ENCODE measurements at places on chromosomes 13 and 19. TPM values are rescaled to one million over a fixed set of nuclear protein-coding genes. Genes with fewer than 3 reads are reported as not detected.

DNA sequence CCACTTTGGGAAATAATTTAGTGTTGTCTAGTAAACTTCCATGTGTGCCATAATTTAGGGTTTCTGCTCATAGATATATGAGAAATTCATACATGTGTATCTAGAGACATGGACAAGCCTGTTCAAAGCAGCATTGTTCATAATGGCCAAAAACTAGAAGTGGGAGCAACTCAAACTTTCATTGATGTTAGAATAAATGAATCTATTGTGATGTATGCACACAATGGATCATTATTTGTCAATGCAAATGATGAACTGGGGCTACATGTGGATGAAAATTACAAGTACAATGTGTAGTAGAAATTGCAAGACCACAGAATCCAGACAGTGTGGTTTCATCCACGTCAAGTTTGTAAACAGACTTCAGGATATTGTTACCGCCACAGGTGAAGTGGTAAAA, 284.7 kb downstream of the SLC7A1 start:
- no peaks in the 10 kb centered on the region for H3K27me3 ChIP-seq
- H3K27ac ChIP-seq, result no peak overlapping the region
- no peak overlapping the region for H3K4me3 ChIP-seq
- H3K36me3 ChIP-seq, result no peaks in the 10 kb centered on the region
- DNase-seq, result no peak

GRCh38 chr19:3479177-3479833, 1.0 kb downstream of the SMIM24 start:
- no peak overlapping the region for H3K4me3 ChIP-seq
- no peaks in the 10 kb centered on the region for H3K4me1 ChIP-seq
- H3K27me3 ChIP-seq, result peaks cover 83% of the 10 kb centered on the region
- DNase-seq, result no peak

- no peaks in the 10 kb centered on the region for H3K27me3 ChIP-seq
- no peak for DNase-seq
- no peaks in the 10 kb centered on the region for H3K4me1 ChIP-seq
- no peak overlapping the region for H3K27ac ChIP-seq
- H3K4me3 ChIP-seq, result no peak overlapping the region
These were observed 16.1 kb upstream of the AKAP11 start for GRCh38 chr13:42255886-42256285.

GRCh38 chr19:49157445-49158224, at the start of gene TRPM4:
Gene TRPM4, plus strand, starts transcription at chr19:49157792. Its CDS starts 75 bp downstream, at chr19:49157867.
- H3K27me3 ChIP-seq, result no peaks in the 10 kb centered on the region
- H3K4me3 ChIP-seq, result peak within 1 kb of the TSS; percentile 93
- no peaks in the 10 kb centered on the region for H3K36me3 ChIP-seq
- peaks cover 49% of the 10 kb centered on the region for H3K4me1 ChIP-seq

- H3K36me3 ChIP-seq, result peaks cover 32% of the 10 kb centered on the region
- H3K4me3 ChIP-seq, result no peak overlapping the region
- no peak overlapping the region for H3K27ac ChIP-seq
- DNase-seq, result no peak
- no peaks in the 10 kb centered on the region for H3K27me3 ChIP-seq
- peaks cover 20% of the 10 kb centered on the region for H3K4me1 ChIP-seq
These were observed 42.9 kb upstream of the RAP2A start for GRCh38 chr13:97390941-97391600.

DNA sequence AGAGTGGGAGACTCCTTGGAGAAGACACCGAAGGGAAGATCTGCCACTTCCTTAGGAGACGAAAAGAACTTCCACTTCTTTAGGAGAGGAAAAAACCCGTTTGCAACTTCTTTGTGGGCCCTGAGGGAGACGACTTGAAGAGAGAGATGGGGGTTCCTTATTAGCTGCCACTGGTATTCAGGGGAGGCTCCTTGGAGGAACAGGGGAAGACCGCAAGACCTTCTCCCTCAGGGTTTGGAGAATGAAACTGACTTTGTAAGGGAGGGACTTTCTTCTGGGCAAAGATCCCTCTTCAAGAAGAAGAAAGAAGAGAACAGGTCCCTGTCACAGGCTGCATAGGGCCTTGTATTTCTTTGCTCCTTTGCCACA, 416 bp downstream of the BCKDHA start:
- H3K4me3 ChIP-seq, result peak overlapping the region; percentile 99
- no peaks in the 10 kb centered on the region for H3K27me3 ChIP-seq
- DNase-seq, result no peak
- peaks cover 68% of the 10 kb centered on the region for H3K4me1 ChIP-seq
- peak overlapping the region; percentile 96 for H3K27ac ChIP-seq
- H3K36me3 ChIP-seq, result peaks cover 5% of the 10 kb centered on the region

DNA sequence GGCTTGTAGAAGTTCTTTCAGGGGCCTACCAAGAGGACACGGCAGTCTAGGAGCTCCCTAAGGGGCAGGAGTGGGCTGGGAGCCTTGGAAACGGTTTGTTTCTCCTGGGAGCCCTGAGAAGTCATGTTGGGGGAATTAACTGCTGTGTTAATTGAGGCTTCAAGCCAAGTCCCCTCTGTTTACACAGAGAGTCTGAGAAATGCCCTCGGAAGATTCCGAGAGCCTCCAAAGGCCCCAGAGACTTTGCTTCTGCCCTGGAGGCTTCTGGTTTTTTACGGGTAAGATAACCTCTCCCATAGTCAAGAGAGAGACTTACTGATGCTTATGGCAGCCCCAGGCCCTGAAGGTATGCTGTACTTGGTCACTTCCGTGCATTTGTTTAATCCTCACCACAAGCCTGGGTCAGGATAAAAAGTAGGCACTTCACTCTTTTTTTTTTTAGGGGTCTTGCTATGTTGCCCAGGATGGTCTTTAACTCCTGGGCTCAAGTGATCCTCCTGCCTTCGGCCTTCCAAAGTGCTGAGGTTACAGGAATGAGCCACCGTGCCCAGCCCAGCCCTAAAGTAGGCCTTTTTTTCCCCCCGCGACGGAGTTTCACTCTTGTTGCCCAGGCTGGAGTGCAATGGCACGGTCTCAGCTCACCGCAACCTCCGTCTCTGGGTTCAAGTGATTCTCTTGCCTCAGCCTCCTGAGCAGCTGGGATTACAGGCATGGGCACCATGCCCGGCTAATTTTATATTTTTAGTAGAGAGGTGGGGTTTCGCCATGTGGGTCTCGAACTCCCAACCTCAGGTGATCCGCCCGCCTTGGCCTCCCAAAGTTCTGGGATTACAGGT, 15.2 kb downstream of the IER2 start:
- peak overlapping the region; percentile 59 for H3K4me3 ChIP-seq
- peak overlapping the region; percentile 91 for H3K27ac ChIP-seq
- no peaks in the 10 kb centered on the region for H3K27me3 ChIP-seq
- H3K4me1 ChIP-seq, result peaks cover 79% of the 10 kb centered on the region
- no peaks in the 10 kb centered on the region for H3K36me3 ChIP-seq

DNA sequence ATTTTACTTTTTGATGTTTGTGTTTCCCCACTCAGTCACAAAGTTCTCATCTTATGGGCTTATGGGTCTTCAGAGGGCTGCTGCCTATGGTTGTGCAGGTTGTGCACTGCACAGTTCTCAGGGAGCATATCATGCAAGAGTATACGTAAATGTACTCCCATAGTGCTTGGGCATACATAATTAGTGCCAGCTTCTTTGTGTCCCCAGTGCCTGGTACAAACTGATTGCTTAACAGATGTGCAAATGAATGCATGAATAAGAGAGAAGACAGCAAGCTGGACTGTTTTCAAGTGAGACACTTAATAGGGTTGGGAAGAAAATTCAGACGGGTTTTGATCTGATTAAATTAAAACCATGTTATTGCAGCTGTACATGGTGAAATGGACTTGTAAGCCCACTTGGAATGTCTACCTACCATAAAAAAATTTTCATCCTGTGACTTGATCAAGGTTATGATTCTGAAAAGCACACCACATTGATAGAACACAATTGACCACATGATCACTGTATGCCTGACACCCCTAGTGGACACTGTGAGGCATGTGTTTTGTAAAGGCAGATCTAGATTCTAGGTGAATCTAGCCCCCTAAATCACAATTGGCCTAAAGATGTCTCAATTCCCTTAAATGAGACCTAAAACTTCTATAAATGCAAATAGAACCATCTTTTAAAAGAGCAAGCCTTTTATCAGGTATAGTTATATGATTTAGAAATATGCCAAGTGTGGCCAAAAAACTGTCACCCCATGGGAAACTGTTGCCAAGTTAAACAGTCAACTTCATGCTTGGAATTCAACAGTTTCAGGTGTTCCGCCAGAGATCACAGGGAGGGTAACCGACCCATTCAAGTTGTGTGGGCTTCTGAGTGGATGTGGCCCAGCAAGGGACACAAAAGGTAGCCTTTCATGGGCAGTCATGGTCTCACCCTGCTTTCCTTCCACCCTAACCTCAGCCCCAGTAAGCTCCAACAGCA, 27.9 kb downstream of the FAM124A start:
- no peak overlapping the region for H3K4me3 ChIP-seq
- DNase-seq, result no peak
- H3K27ac ChIP-seq, result no peak overlapping the region
- peaks cover 21% of the 10 kb centered on the region for H3K36me3 ChIP-seq
- peaks cover 54% of the 10 kb centered on the region for H3K4me1 ChIP-seq

DNA sequence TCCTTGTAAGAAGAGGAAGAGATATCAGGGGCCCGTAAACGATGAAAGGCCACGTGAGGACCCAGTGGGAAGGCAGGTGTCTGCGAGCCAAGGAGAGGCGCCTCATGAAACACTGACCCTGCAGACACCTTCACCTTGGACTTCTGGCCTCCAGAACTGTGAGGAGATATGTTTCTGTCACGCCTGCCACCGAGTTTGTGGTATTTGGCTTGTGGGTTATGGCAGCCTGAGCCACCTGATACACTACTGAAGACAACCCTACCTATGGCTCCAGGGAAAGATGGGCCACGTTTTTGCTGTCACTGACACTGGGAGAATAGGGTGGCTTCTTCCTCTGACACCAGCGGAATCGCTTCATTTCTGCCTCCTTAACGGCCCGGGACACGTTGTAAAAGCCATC, 217.5 kb upstream of the MAB21L1 start:
- no peak for DNase-seq
- no peak overlapping the region for H3K27ac ChIP-seq
- peaks cover 6% of the 10 kb centered on the region for H3K27me3 ChIP-seq
- no peaks in the 10 kb centered on the region for H3K36me3 ChIP-seq

DNA sequence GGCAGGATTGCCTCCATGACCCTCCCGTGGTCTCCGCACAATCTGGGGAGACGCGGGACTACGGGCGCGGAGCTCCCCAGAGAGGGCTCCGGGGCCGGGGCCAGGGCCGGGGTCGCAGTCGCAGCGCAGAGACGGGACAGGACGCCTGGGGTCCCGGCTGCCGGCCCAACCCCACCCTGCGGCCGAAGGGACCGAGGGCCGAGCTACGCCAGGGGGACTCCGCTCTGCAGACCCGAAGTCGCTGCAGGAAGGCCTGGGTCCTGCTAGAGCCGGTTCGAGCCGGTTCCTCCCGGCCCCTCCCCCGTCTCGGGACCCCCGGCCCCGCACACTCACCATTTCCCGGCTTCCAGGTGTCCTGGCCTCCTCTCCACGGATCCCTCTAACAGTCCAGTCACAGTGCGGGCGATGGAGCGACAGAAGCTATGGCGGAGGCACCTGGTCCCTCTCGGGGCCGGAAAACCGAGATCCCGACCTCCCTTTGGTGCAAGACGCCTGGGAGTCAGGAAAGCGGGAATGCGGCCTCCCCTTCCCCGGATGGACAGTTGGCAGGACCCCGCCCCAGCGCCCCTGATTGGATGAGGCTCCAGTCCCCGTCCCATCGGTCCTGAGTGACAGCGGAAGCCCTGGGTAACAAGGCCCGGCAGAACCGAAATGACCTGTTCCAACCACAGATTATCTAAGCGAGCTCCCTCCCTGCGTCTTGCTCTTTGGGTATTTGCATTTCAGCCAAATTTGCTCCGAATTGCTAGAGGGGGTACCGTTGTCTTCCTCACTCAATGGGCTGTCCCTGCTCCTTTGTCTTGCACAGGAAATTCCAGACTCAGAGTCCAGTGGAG, at the start of gene ZNF625:
ZNF625 (minus strand) TSS at position 512 of the 836 bp plus-strand sequence; CDS start at position 336, 176 bp downstream.
- peaks cover 25% of the 10 kb centered on the region for H3K4me1 ChIP-seq
- H3K27ac ChIP-seq, result peak within 1 kb of the TSS; percentile 87
- peak; percentile 91 for DNase-seq
- no peaks in the 10 kb centered on the region for H3K27me3 ChIP-seq

GRCh38 chr19:35644987-35645679, 3.0 kb upstream of the COX6B1 start:
- peak overlapping the region; percentile 79 for H3K4me3 ChIP-seq
- H3K27ac ChIP-seq, result peak overlapping the region; percentile 89
- peak; percentile 90 for DNase-seq

GRCh38 chr13:33761740-33762139, 56.2 kb upstream of the RFC3 start:
- H3K36me3 ChIP-seq, result no peaks in the 10 kb centered on the region
- H3K27ac ChIP-seq, result no peak overlapping the region
- no peaks in the 10 kb centered on the region for H3K4me1 ChIP-seq
- no peak overlapping the region for H3K4me3 ChIP-seq
- no peak for DNase-seq

- H3K27ac ChIP-seq, result no peak overlapping the region
- no peaks in the 10 kb centered on the region for H3K36me3 ChIP-seq
- no peaks in the 10 kb centered on the region for H3K27me3 ChIP-seq
- H3K4me1 ChIP-seq, result no peaks in the 10 kb centered on the region
These were observed 487.9 kb downstream of the DCT start for GRCh38 chr13:93991569-93991968.

Gene THAP8
- 4.2 TPM for total RNA-seq

Gene TMEM86B
- 2.1 TPM for total RNA-seq

Gene STARD13
- 29.9 TPM for total RNA-seq

Gene ICAM5
- total RNA-seq, result 0.49 TPM

Gene COX7A1
- total RNA-seq, result 2,839 TPM

Gene PROZ
- not detected for total RNA-seq

Gene TRPC4
- 0.19 TPM for total RNA-seq

Gene TMPRSS9
- total RNA-seq, result not detected

Gene PINLYP
- total RNA-seq, result 1.0 TPM

Data from left ventricle myocardium inferior (tissue), 1 donor.